ENCODE measurements at places on chromosomes 5 and 9. TPM values are rescaled to one million over a fixed set of nuclear protein-coding genes. Genes with fewer than 3 reads are reported as not detected.

DNA sequence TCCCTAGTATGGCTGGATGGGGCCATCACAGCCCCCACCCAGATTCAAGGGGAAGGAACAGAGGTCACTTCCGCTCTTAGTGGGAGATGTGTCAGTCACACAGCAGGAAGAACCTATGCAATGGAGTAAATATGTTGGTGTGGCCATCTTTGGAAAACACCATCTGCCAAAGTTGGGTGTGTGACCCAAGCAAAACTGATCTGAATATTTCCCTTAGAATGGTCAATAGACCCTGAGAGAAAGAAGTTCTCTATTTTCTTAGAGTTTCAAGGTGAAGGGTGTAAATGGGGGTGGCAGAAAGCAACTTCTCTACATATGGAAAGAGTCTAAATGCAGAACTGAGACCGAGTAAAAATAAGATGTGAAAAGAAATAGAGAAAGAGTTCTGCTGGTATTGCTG is 212.7 kb downstream of the ESM1 start:
- DNase-seq: no peak

DNA sequence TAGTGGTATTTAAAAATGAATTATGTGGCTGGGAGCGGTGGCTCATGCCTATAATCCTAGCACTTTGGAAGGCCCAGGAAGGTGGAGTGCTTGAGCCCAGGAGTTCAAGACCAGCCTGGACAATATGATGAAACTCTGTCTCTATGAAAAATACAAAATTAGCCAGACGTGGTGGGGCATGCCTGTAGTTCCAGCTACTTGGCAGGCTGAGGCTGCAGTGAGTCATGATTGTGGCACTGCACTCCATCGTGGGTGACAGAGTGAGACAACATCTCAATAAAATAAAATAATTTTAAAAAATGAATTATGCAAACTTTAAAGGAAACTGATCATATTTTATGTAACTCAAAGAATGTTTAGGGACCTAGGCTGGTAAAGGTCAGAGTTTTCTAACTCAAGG is 310.8 kb upstream of the DMRT1 start:
- peak; percentile 32 for DNase-seq

DNA sequence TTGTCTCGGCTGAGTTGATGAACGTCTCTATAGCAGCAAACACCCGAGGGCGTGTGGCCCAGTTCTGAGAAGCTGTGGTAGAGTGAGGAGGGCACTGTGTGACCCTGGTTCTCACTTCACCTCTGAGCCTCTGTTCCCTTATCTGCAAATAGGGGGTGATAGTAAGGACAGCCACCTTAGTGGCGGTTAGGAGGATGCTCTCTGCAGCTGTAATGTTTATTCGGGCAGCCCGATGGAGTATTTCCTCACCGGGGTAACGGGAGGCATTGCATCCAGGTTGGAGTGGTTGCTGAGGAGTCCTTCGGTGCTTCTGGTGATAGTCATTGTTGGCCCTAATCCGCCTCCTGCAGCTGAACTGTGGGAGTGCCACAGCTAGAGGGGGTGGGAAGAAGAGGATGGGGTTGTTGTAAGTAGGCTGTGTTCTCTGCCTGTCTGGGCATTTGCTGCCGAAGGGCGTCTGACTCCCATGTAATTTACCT is 13.9 kb downstream of the PRRC2B start:
- DNase-seq: no peak

CCNI2 gene
- 0.24 TPM for total RNA-seq

- no peak for DNase-seq
These were observed 27.8 kb downstream of the LAMC3 start for GRCh38 chr9:131036529-131037334.

ZCCHC7 gene
- total RNA-seq: 25.4 TPM

DNA sequence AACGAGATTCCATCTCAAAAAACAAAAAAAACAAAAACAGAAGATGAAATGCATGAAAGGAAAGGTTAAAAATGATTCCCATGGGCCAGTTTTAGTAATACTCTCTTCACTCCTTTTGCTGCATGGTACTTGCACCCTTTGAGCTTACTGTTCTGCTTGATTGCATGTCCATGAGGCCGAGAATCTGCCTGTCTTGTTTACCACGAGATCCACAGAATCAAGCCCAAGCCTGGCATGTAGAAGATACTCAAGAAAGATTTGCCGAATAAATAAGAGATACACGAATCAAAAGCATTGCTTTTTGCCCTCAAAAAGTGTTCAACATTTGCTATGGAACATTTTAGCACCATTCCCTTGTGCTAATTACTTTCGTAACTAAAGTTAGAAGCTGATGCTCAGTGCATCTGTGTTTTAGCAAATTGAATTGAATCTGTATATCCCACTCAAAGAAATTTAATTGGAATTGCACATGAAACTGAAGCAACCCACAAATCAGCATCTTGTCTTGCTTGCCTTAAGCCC is 1.1 kb downstream of the FAXDC2 start:
- no peak for DNase-seq
